ENCODE measurements at places on chromosomes 4 and X.

DNA sequence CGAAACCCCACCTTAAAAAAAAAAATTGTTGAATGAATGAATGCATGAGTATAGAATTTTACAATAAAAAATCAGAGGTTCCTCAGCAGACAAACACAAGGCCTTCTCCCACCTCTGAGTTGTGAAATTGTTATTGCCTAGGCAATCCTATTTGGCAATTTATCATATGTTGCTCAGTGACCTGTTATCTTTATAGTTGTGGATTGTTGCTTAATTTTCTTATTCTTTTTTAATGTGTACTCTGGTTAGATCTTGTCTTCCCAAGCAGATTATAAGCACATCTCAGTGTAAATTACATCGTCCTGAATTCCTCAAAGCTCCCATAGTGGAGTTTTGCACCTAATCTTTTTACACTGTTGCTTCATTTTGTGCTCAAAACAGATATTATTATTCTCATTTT is 71.9 kb downstream of the RBM47 start:
- DNase-seq, result no peak

- DNase-seq, result no peak
These were observed 52.1 kb downstream of the SPIN3 start for GRCh38 chrX:56943264-56943663.

DNA sequence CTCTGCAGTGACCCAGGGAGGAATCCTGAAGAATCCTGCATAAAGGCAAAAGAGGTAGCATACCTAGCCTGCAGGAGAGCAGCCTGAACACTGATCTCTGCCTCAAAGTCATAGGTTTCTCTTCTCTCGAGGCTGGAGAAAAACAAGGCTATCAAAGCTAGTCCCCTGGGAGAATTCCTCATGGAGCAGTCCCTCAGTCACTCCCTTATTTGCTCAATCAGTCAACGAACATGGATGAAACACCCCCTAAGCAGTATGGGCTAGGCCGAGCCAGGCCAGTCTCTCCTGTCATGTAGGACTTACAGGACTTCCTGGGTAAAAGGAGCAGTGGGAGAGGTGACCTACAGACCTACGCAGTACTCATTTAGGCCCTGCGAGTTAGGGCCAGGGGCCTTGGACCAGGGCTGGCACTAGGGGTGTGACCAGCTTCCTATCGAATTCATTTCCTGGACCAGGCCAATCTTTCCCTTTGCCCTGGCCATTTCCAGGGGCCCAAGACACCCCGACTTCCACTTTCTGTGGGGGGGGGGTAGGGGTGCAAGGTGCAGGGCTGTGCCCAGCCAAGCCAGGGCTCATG is 164.1 kb downstream of the EFNB1 start:
- DNase-seq, result no peak

GRCh38 chr4:172802032-172802431 is 366.6 kb upstream of the GALNT7 start:
- DNase-seq, result no peak

Measured in CD4-positive, alpha-beta T cell treated with Interleukin-4 for 1 hour (primary cell).